ENCODE measurements at places on chromosomes 7 and 10.

DNA sequence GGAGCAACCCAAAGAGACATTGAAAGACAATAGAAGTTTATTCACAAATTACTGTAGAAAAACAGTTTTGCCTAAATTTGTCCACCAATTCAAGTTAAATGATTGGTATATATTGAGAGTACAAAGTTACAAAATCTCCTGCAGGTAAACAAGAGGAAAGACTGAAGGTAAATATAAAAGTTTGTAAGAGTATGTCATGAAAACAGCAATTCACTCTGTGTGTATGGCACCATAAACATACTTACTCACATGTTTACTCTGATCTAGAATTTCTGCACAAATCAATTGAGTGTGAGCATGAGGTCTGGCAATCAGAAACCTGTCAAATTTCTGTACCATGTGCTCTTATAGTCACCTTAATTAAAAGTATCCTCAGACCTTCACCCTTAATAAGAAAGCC lies 800.9 kb upstream of the MBL2 start:
- DNase-seq: no peak

DNA sequence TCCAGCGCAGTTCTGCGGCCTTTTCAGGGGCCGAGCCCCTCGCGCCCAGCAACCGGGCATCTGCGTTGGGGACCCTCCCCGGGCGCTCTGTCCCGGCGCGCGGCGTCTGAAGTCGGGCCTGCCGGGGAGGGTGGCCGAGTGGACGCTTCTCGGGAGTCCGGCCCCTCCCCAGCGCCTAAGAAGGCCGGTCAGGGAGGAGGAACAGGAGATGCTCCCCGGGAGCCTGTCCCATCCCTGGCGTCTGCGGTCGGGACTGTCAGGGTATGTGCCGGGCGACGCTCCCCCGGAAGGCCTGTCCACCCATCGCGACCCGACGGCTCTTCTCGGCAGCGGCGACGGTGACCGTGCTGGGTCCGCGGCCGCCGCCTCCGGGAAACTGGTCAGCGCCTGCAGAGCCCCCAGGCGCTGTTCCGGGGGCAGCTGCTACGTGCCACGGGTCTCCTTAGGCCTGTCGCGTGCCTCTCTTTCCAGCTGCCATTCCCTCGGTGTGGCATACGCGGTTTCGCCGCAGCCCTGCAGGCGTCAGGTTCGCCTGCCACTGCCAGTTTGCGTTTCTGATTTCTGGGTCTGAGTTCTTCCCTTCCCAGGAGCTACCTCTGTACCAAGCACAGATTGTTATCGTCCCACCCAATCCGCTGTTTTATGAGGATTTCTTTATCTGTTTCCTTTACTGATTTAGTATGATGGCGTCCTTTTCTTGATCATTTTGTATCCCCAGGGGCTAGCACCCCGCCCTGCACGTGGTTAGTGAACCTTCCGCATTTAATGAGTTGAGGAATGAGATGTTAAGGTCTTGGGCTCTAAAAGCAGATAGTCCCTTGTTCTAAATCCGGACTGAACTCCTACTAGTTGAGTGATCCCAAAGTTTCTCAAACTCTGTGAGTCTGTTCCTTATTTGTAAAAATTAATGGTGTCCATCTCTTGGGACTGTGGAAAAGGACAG lies 782 bp downstream of the IFIT5 start:
- peak; percentile 27 for DNase-seq

DNA sequence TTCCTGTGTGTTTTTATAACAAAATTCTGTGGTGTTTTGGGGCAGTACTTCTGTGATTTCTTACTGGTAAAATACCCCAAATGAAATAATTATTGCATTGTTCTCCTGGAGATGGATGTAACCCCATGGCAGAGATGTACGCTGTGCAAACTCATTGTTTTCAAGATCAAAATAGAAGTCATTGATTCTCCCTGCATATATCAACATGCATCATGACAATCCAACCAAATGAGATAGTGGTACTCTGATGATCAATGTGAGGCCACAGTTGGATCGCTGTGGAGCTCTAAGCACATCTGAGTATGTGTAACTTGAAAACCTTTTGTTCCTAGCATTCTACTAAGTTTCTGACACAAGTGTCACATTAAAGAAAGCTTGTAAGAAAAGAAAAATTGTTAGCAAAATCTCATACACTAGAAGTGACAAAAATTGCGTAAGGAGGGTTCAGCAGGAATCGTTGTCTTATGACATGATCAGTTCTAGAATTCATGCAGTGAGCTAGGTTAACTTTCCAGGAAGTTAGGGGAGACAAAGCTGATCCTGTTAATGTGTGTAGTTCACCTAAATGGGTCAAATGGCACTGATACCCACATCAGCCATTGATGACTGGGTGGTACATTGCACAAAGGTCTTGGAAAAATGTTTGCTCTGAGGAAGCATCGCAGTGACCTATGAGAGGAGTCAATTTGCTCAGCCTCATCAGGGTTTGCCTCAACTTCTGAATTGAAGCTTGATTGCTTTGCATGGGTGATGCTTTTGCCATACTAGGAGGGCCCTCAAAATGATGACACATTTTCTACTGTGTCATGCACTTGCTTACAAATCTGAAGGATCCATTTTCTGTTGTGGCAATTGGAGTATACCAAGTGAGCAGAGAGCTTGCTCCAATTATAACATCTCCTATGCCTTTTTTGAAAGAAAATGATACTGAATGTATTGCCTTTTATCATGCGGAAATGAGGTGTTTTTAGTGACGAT lies 145.1 kb downstream of the PLXDC2 start:
- no peak for DNase-seq

GRCh38 chr10:99235658-99236626 lies at the start of gene HPSE2:
TSS of gene HPSE2 (minus strand) at chr10:99235852.
- DNase-seq: no peak

DNA sequence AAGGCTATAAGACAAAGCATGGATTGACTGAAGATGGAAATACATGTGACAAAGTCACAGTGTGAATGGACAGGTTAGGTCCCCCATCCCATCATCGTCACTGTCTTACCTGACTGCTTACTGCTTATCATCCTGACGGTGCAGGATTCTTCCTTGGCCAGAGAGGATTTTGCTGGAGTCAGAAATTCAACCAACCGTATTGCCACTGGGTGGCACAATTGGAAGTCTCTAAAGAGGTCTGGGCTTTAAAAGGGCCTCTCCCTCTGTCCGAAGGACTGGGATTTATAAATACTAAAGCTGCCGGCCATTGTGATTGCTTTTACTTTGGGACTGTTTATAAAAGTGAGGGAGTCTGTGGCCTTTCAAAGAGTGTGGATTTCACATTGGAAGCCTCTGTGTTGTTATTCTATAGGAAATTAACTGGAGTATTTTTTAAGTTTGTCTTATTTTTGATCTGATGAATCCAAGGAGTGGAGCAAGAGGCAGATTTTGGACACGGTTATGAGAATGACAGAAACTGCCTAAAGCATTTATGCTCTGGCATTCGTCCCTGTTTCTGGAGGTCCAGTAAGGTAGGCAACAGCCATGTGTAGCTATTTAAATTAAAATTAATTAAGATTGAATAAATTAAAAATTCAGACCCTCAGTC lies 113.3 kb upstream of the CREB5 start:
- DNase-seq: peak; percentile 49

DNA sequence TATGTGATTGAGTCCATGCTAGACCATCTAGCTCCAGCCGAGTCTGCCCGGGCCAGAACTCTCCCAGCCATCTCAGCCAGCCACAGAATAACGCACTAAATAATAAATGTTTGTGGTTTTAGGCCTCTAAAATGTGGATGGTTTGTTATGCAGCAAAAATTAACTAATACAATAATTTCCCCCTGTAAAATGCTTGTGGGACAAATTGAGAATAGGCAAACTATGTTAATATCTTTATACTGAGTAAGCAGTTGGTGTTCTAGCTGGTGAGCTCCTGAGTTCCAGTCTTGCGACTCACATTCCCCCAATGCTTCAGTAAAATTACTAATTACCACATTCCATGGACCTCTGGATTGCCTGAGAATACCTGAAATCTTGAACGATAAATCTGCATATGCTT lies 316.8 kb upstream of the NFE2L3 start:
- DNase-seq: no peak

DNA sequence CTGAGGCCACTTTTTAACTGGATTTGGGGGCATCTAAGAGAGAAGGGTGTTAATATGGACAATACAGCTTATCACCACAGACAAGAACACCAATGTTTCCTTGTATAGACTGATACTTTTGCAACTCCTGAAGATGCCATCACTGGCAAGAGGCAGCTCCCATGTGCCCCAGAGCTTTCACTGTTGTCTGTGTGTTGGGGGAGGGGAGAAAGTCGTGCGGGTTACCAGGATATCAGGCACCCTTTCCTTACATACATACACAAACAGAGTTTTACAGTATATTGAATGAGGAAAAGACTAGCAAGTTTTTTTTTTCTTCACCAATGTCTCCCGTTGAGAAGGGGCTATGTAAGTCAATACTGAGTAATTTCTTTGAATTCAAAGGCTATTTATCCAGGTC lies 4.1 kb upstream of the DLX6 start:
- DNase-seq: no peak

- DNase-seq: peak; percentile 40
Measured at GRCh38 chr7:116545411-116545993, 20.7 kb downstream of the CAV1 start.

DNA sequence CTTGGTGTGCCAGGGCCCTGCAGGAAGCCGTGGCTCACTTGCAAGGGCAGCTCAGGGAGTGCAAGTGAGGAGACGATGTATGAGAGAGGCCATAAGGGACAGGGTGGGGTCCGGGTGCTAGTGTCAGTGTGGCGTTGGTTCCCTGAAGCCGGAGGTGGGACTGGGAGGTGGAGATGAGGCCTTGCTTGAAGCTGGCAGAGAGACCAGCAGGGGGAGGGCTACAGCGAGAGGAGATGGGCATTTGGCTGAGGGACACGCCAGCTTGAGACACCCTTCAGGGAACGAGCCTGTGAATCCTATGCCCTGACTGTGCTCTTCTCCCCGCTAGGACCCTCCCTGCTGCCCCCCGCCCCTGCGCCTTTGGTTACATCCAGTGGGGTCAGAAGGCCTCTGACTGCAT lies 529.1 kb downstream of the TCERG1L start:
- no peak for DNase-seq

DNA sequence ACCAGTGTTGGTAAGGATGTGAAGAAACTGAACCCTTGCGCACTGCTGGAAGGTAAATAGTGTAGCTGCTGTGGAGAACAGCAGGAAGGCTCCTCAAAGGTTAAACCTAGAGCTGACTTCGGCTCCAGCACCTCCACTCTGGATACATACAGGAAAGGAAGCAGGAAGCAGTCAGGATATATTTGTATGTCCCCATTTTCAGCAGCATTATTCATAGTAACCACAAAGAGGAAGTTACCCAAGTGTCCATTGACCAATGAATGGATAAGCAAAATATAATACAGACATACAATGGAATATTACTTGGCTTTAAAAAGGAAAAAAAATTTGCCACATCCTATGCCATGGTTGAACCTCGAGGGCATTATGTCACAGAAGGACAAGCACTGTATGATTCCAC lies 15.0 kb downstream of the RET start:
- no peak for DNase-seq

GRCh38 chr7:34904987-34905386 lies 132.3 kb downstream of the DPY19L1 start:
- no peak for DNase-seq

- DNase-seq: no peak
Measured at GRCh38 chr7:35522697-35523096, 172.2 kb downstream of the HERPUD2 start.

DNA sequence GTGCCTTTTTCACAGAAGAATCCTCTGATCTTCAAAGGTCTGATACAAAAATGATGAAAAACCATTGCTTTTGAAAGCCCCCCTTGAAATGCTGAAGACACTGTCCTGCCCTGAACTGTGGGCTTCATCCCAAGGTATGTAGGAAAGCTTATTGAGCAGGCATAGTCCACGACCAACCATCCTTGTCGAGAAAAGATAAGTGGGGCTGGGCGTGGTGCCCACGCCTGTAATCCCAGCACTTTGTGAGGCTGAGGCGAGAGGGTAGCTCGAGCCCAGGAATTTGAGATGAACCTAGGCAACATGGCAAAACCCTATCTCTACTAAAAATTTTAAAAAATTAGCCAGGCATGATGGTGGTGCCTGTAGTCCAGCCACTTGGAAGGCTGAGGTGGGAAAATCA lies 25.6 kb downstream of the TACR2 start:
- DNase-seq: no peak

- DNase-seq: no peak
Measured at GRCh38 chr7:43385309-43385680, 197.6 kb upstream of the STK17A start.

- DNase-seq: no peak
Measured at GRCh38 chr10:102657984-102658724, 13.9 kb downstream of the TRIM8 start.

- DNase-seq: no peak
Measured at GRCh38 chr7:122014697-122015096, 129.4 kb downstream of the AASS start.

- DNase-seq: no peak
Measured at GRCh38 chr7:70634610-70635068, 497.3 kb upstream of the GALNT17 start.

DNA sequence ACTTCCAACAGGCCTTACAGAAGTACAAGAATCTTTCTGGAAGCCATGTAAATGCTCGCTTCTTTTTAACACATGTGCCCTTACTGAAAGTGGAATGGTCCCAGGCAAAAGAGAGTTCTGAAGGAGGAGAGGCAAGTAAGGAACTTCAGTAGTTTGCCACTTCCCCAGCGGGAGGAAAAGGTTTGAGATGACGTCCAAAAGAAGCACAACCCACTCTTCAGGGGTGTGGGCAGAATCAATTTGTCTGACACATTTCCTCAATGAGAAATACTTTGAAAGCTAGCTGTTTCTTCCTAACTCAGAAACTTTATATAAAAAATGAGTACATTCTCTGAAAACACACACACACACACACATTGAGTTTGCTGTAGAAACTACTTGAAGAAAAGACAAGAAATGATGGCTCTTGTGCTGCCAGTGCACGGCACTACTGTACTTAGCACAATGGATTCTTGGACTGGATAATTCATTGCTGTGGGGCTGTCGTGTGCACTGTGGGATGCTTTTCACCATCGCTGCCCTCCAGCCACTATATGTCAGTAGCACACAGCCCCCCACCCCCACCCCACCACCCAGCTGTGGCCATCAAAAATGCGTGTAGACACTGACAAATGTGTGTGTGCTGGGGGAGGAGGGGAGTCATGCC lies 183.0 kb downstream of the SRPK2 start:
- no peak for DNase-seq

- no peak for DNase-seq
Measured at GRCh38 chr7:101539784-101540183, 89.3 kb downstream of the MYL10 start.

- no peak for DNase-seq
Measured at GRCh38 chr10:71440506-71441035, 43.9 kb downstream of the CDH23 start.

GRCh38 chr7:23298141-23298881 lies 828 bp upstream of the MALSU1 start:
- peak; percentile 26 for DNase-seq

Data from HFFc6 (cell line).